ENCODE measurements at places on chromosomes 12 and 14. TPM values are rescaled to one million over a fixed set of nuclear protein-coding genes. Genes with fewer than 3 reads are reported as not detected.
A peak's percentile ranks its signal among the peaks of the same experiment; 100 is the strongest.

DNA sequence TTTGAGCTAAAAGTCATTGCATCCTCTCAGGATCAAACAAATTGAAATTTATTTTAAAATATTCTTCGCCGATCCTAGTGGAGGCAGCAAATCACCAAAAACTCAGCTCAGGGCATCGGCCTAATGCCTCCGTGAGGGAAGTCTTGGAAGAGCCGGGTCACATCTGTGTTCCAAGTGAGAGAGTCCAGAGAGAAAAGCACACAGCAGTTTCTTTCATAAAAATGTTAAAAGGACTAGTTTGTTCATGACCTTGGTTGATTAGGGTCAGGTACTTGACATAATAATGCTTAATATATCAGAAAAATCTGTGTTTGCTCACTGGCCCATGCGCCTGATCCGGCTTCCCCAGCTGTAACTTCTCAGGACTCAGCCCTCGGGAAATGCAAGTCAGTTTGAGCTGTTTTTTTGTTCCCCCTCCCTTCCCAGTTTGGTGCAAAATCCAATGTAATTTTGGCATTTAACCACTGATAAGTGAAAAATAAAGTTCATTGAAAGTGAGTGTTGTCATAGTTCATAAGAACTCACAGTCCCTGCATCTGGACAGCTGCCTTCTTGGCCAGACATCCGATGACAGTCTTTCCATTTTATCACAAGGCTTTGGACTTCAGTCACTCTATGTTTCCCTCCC lies 161.7 kb downstream of the CAND1 start:
- H3K27ac ChIP-seq, result peak overlapping the region; percentile 44
- no peak overlapping the region for H3K4me3 ChIP-seq
- H3K27me3 ChIP-seq, result no peaks in the 10 kb centered on the region

- DNase-seq, result no peak
- no peaks in the 10 kb centered on the region for H3K36me3 ChIP-seq
- H3K27me3 ChIP-seq, result no peaks in the 10 kb centered on the region
- H3K27ac ChIP-seq, result peak overlapping the region; percentile 99
Observed at GRCh38 chr12:89348894-89349699, 3.2 kb downstream of the DUSP6 start.

GRCh38 chr12:87121896-87122295 lies 865.7 kb upstream of the MGAT4C start:
- no peaks in the 10 kb centered on the region for H3K27me3 ChIP-seq
- H3K27ac ChIP-seq, result no peak overlapping the region

GLIPR1L1 gene
- not detected for total RNA-seq

DNA sequence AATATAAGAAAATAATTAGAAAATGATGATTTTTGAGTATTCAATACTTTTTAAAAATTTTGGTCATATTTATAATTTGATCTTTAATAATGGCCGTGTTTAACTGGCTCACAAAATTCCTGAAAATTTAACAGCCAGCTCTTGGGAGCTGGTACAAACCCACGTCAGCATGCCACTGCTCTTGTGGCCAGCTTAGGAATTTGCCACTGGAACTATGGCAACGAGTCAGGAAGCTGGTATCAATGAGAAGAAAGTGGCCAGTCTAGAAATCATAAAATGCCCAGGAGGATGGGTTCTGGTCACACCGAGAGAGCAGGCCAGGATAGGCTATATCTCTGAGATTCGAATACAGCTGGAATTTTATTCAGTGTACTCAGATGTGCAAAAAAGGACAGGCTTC lies 72.2 kb upstream of the PLEKHG3 start:
- no peak for DNase-seq
- no peak overlapping the region for H3K4me3 ChIP-seq
- no peaks in the 10 kb centered on the region for H3K36me3 ChIP-seq
- H3K4me1 ChIP-seq, result peaks cover 8% of the 10 kb centered on the region
- H3K27me3 ChIP-seq, result no peaks in the 10 kb centered on the region
- H3K27ac ChIP-seq, result no peak overlapping the region

- H3K36me3 ChIP-seq, result no peaks in the 10 kb centered on the region
- peaks cover 11% of the 10 kb centered on the region for H3K4me1 ChIP-seq
- DNase-seq, result peak; percentile 63
- no peak overlapping the region for H3K4me3 ChIP-seq
- H3K27ac ChIP-seq, result no peak overlapping the region
Observed at GRCh38 chr12:130916241-130916911, 37.3 kb upstream of the ADGRD1 start.

- no peaks in the 10 kb centered on the region for H3K36me3 ChIP-seq
- H3K4me3 ChIP-seq, result no peak overlapping the region
- no peaks in the 10 kb centered on the region for H3K27me3 ChIP-seq
- no peak overlapping the region for H3K27ac ChIP-seq
- H3K4me1 ChIP-seq, result no peaks in the 10 kb centered on the region
Observed at GRCh38 chr12:116832353-116832752, 48.9 kb downstream of the HRK start.

RHOJ gene
- total RNA-seq, result 7.3 TPM

All from body of pancreas (tissue), 4 donors.